ENCODE measurements at places on chromosomes 16 and 17.

GRCh38 chr16:79503511-79503910 lies 97.0 kb downstream of the MAF start:
- DNase-seq: no peak

GRCh38 chr16:5865236-5865635 lies 767.6 kb upstream of the EEF2KMT start:
- no peak for DNase-seq

DNA sequence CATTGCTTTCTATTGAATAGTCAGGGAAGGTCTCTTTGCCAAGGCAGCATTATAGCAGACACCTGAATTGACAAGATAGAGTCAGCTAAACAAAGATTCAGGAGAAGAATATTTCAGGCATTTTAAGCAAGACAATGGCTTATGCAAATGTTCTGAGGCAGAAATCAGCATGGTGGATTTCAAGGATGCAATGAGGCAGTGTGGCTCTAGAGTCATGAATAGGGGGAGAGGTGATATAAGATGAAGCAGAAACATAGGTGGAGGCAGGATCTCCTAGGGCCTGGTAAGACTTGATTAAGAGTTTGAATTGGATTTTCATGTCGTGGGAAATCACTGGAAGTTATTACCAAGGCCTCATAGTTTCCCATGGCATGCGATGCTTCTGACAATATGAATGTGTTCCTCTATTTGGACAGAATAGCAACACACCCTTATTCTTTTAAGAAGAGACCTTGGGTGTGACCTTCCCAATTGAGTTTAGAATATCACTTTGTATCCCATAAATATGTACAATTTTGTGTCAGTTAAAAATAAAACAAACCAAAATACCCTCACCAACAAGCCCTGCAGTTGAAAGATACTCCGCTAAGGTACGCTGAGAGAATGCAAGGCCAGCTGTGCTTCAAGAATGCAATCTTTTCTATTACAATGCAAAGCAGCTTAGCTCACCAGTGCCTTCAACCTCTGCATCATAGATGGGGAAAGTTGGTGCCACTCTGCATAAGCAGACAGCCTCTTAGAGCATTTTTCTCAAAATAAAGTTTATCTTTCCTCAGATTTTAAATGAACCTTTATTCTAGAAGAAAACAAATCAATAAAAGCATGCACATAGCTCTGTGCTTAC lies 139.6 kb upstream of the SALL1 start:
- no peak for DNase-seq

- no peak for DNase-seq
Measured at GRCh38 chr17:36523113-36523512, 11.6 kb downstream of the MYO19 start.

GRCh38 chr17:14672830-14673229 lies 371.9 kb downstream of the HS3ST3B1 start:
- no peak for DNase-seq

DNA sequence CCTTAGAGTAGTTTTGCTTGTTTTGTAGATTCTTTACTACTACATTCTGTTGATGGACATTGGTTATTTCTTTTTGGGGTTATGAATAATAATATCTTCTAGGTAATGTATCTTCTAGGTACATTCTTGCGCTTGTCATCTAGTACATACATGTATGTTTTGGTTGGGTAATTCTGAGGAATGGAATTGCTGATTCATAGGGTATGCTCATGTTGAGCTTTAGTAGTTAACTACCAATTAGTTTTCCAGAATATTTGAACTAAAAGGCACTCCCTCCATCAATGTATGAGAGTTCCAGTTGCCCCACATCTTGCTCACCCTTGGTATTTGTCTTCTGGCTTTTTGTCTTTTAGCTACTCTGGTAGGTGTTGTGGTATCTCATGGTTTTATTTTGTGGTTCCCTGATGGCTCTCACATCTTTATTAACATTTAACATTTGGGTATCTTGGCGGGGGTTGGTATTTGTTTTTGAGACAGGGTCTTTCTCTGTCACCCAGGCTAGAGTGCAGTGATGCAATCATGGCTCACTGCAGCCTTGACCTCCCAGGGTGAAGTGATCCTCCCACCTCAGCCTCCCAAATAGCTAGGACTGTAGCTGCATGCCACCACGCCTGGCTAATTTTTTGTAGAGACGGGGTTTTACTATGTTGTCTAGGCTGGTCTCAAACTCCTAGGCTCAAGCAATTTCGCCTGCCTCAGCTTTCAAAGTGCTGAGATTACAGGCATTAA lies 47.1 kb downstream of the SLC6A4 start:
- no peak for DNase-seq

DNA sequence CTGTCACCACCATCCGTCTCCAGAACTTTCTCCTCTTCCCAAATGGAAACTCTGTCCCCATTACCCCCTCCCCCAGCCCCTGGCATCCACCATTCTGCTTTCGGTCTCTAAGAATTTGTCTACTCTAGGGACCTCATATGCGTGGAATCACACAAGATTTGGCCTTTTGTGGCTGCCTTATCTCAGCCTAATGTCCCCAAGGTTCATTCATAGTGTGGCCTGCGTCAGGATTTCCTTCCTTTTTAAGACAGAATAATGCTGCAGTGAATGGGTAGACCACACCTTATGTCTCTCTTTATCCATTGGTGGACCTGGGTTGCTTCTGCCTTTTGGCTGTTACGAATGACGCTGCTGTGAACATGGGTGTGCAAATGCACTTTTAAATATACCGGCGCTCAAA lies 139.7 kb upstream of the PLCG2 start:
- DNase-seq: no peak

DNA sequence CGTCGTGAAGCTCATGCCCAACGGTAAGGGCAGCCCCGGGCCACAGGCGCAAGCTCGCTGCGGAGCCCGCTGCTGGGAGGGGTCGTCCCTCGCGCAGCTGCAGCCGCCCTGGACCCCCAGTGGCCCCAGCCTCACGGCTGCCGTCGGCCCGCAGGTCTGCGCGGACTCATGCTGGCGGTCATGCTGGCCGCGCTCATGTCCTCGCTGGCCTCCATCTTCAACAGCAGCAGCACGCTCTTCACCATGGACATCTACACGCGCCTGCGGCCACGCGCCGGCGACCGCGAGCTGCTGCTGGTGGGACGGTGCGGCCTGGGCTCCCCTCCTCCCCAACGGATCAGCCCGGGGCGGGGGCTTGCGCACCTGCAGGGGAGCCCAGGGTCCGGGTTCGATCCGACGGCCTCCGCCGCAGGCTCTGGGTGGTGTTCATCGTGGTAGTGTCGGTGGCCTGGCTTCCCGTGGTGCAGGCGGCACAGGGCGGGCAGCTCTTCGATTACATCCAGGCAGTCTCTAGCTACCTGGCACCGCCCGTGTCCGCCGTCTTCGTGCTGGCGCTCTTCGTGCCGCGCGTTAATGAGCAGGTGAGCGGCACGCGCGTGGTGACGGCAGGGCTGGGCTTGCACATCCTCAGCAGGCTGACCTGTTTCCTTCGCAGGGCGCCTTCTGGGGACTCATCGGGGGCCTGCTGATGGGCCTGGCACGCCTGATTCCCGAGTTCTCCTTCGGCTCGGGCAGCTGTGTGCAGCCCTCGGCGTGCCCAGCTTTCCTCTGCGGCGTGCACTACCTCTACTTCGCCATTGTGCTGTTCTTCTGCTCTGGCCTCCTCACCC lies 5.8 kb downstream of the SLC5A2 start:
- no peak for DNase-seq

DNA sequence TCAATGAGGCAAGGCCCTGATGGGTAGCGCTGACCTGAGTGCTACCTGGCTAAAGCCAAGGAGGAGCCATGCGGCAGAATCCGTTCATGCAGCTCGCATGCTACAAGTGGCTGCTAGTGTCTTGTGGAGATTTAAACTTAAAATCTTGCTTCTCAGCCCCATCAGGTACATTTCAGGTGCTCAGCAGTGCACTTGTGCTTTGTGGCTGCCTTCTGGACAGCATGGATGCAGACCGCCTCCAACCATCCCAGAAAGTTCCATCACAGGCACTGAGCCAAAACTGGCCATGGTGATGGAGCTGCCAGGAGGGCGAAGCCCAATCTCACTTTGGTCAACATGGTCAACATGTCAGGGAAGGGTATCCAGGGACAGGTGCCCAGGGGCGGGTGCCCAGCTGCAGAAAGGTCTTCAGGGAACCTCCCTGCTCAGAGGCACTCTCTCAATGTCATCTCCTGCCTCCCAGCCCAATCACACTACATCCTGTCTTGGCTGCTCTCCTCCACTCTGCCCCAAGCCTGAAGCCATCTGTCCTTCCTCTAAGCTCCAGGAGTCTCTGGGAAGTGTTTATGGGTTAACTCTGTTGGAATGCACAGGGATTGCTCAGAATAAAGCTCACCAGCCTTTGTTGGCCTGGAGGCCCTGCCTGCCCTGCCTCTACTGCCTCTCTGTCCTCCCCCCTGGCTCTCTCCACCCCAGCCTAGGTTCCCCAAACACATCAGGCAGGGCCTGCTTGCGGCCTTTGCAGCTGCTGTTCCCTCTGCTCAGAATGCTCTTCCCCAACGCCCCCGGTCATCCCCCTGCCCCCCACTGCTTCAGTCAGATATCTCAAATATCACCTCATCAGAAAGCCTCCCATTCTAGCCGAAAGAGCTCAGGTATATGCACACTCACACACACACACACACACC lies 18.3 kb upstream of the TNFRSF13B start:
- DNase-seq: no peak

DNA sequence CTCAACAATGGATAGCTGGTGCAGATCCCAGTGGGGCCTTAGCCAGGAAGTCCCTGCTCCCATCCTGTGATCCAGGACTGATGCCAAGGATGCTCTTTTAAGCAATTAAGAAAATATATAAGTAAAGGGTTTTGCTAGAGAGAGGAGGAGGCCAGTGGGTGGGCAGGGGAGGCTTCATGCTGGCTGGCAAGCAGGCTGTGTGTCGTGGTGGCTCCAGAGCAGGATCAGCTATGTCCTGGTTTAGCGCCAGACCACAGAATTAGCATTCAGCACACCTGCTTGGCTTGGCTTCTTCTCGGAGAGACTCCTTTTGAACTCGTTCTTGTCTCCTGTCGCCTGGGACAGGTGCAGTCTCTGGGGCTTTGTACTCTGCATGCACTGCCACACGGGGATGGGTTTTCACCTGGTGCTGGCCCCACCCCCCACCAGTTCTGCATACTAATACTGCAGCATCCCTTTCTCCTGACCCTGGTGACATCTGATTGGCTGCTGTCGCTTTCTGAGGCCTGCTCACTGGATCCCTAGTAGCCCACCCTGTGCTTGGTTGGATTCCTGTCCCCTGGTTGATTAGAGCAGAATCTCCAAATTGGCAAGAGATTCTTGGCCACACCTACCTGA lies 66.1 kb downstream of the PLD6 start:
- DNase-seq: no peak

- DNase-seq: no peak
Measured at GRCh38 chr16:89200124-89200849, at the start of gene SLC22A31. TSS of gene SLC22A31 (minus strand) at chr16:89200537. CDS start at chr16:89200501, 36 bp downstream.

DNA sequence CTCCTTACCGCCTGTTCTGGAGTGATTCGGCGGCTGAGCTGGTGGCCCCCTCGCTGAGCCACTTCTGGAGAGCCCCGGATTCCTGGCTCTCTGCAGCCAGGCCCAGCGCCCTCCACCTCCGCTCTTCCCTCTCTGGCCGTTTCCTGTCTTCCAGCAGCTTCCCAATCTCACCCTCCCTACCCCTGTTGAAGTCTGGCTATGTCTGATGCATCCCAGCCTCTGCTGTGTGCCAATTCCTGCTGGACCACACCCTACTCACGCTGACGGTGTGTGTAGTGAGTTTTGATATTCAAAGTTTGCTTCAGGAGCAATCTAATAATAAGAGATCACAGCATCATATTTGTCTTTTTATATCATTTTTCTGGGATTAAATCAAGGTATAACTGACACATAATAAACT lies 9.4 kb downstream of the CD300LD start:
- DNase-seq: no peak

GRCh38 chr16:74743668-74744299 lies 30.8 kb downstream of the FA2H start:
- no peak for DNase-seq

DNA sequence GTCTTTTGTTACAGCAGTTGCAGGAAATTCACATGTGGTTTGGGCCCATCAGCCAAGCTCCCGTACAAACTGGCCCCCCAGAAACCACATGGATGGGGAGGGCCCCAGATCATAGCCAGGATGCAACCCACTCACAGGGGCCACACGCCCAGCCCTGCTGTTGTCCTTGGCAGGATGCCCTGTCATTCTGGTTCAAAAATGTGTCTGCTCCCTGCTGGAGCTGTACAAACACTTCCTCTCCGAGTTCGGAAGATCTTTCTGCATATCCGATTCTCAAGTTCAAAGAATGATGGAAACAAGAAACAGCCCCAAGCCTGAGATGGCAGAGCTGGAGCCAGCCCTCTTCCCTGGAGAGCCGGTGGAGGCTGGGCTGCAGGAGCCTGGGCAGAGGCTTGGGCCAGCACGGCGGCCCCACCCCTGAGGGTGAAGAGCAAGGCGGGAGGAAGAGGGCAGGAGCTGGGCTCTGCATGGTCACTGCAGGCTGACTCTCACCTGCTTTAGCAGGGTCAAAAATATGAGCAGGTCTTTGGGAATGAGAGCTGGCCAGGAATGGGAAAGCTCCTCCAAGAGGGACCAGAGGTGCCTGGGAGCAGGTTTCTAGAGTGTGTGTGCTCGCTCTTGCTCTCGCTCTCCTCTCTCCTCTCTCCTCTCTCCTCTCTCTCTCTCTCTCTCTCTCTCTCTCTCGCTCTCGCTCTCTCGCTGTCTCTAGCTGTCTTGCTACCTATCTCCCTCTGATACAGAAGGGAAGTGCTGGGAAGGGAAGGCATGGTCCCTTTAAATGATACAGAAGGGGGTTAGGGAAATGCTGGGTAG lies 34.7 kb upstream of the ENPP7 start:
- DNase-seq: no peak

- no peak for DNase-seq
Measured at GRCh38 chr17:40551091-40551878, 14.0 kb downstream of the CCR7 start.

- no peak for DNase-seq
Measured at GRCh38 chr16:66084306-66084705, 282.2 kb upstream of the CDH5 start.

DNA sequence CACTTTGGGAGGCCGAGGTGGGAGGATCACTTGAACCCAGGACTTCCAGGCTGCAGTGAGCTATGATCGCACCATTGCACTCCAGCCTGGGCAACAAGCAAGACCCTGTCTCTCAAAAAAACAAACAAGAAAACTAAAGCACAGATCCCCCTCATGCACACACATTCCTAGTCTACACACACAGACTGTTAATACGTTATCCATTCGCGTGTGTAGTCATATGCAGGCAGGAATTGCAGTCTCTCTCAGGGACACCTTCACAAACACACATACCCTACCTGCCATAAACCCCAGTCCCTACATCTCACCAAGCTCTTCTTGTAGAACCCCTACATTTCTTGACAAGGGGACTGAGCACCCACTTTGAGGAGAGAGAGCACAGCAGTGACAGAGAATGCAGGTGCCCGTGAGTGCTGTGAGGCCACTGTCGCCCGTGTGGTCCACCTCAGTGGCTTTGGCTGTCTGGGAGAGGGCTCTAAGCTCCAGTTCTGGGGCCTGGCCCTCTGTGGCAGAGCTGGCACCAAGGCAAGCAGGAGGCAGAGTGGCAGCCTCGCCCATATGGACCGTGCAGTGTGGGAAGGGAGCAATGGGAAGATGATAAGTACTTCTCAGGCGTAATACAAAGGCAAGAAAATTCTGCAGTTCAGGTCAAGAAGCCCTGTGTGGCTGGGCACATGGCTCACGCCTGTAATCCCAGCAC lies 59.0 kb upstream of the RPH3AL start:
- no peak for DNase-seq

Data from stimulated activated CD8-positive, alpha-beta memory T cell treated with anti-CD3 and anti-CD28 coated beads, Interleukin-7, amount 100 ng/mL, for 4 hours (primary cell).